ENCODE measurements at places on chromosomes 5 and 9. TPM values are rescaled to one million over a fixed set of nuclear protein-coding genes. Genes with fewer than 3 reads are reported as not detected.

Gene ATP6V1G1
- 167 TPM for total RNA-seq

Gene ELOVL7
- total RNA-seq = 3.2 TPM

Gene SV2C
- 0.14 TPM for total RNA-seq

Gene TLR4
- not detected for total RNA-seq

Gene PCDHA7
- not detected for total RNA-seq

Gene SLCO6A1
- total RNA-seq = 0.14 TPM

Gene ANKRD33B
- 0.65 TPM for total RNA-seq

All from airway epithelial cell (primary cell).